HCT116 (cell line): ENCODE measurements at places on chromosomes 5 and 9.
A peak's percentile ranks its signal among the peaks of the same experiment; 100 is the strongest.

DNA sequence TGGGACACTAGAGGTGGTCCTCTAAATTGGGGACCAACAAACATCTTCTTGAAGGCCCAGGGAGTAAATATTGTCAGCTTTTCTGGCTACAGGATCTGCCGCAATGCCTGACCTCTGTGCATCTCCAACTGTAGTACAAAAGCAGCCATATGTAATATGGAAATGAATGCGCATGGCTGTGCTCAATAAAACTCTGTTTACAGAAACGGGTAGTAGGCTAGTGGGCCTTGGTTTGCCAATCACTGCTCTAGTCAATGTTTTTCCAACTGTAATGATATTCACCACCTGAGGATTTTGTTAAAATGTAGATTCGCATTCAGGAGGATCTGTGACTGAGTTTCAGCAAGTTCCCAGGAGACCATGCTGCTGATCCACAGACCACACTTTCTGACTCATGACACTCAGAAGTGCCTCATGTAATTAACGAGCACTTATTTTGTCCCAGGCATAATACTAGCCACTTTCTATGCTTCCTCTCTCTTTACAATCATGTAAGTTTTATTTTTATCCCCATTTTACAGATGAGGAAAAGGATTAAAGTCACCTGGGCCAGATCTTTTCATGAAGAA lies 96.9 kb downstream of the MED27 start:
- no peaks in the 10 kb centered on the region for H3K4me1 ChIP-seq
- H3K36me3 ChIP-seq: no peaks in the 10 kb centered on the region
- DNase-seq: no peak
- H3K27me3 ChIP-seq: no peaks in the 10 kb centered on the region
- H3K27ac ChIP-seq: no peak overlapping the region

DNA sequence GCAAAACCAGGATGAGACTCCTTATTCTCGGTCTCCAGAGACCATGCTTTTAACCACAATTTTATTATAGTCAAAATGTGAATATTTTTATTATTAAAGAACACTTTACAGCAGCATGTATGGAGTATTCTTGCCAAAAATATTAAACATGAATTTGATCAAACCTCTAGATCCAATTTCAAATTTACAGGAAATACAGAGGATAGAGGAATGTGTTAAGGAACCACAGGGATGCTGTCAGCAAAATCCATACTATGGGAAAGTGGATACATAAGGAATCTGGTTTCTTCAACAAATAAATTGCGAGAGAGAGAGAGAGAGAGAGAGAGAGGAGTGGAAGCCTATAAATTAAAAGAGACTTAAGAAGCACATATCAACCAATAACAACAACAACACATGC lies 348.2 kb upstream of the NUDT12 start:
- no peak overlapping the region for H3K4me3 ChIP-seq
- H3K27ac ChIP-seq: no peak overlapping the region
- no peak for DNase-seq
- no peaks in the 10 kb centered on the region for H3K27me3 ChIP-seq
- H3K36me3 ChIP-seq: no peaks in the 10 kb centered on the region

DNA sequence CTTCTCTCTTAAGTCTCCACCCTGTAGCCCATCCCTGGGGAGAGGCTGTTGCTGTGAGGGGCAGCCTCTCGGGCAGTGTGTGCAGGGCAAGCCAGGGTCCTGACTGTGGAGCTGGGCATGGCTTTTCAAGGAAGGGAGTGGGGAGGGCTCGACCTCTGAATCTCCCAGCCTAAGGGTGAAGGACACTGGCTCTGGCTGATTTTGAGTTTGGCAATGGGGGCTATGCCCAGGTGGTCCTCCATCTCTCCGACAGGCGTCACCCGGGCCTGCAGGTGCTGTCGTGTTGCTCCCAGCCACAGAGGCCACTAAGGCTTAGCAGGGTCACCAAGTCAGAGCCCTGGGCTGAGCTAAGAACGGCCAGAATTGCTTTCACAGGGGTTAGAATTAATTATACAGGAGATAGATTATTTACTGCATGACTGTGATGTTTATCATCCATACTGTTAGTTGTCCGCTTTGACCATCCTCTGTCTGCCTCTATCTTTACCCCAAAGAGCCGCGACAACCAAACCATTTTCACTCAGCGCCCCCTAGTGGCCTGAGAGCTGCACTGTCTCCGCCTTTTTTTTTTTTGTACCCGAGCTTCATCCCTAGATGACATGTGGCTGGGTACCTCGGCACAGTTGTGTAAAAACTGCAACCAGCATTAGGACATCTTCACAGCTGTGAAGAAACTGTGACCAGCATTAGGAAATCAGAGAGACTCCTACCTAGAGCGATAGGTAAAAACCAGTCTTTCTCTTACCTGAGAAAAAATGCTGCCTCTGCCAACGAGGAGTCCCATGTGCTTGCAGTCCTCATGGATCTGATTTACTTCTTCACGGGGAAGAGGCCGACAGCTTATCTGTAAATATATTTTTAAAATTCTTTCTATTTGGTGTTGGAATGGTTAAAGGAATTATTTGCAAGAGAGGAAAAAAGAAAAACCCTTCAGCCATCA lies 44.5 kb downstream of the AGXT2 start:
- 0 out of 2 replicates have a peak, but pooled peaks cover 15% of the 10 kb centered on the region for H3K27me3 ChIP-seq
- no peaks in the 10 kb centered on the region; the same call in 1 of the 2 replicates for H3K4me1 ChIP-seq
- H3K4me3 ChIP-seq: no peak overlapping the region
- H3K36me3 ChIP-seq: no peaks in the 10 kb centered on the region
- H3K27ac ChIP-seq: no peak overlapping the region

DNA sequence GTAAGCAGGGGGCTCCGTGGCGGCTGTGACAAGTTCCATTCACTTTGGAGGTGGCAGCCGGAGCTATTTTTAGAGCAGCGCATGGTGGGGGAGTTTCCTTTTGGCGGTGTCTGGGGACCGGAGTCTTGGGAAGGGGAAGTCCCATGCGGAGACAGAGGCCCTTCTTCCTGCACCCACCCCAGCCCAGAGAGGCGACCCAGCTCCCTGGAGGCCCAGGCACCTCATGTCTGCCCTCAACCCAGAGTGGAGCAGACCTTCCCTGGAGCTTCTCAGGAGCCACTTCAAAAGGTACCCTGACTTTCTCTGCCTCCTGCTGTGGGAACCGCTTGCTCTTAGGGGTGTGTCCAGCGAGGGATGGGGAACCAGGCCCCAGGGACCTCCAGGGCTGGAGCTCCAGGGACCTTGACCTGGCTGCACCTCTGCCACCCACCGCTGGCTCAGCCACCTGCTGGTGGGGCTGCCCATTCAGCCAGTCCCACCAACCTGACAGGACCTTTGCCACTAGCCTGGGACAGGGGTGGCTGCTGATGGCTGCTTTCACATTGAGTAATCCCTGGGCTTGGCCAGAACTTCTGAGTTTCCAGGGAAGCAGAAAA lies 34.1 kb downstream of the NEK6 start:
- H3K4me3 ChIP-seq: no peak overlapping the region
- H3K36me3 ChIP-seq: no peaks in the 10 kb centered on the region
- H3K4me1 ChIP-seq: peaks cover 73% of the 10 kb centered on the region
- no peaks in the 10 kb centered on the region for H3K27me3 ChIP-seq

DNA sequence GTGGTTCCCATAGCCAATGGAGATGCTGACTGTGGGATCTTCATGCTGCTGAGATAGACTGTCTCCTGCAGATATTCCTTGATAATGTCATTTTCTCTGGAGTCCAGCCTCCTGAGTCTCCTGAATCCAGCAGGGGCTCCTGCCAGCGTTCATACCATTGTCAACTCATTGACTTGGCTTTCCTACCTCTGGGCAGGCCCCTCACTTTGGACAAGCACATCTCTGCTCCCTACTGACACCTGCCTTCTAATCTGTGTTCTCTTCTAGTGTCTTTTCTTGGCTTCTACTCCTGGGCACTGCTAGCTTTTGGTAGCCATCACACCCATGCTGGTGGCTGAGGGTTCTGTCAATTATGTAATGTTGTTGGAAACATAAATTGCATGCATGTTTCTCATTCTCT lies 138.0 kb downstream of the ADCY2 start:
- H3K27ac ChIP-seq: no peak overlapping the region
- no peak for DNase-seq
- no peak overlapping the region for H3K4me3 ChIP-seq

GRCh38 chr9:79583952-79584654 lies 12.3 kb downstream of the TLE4 start:
- no peaks in the 10 kb centered on the region for H3K36me3 ChIP-seq
- no peak overlapping the region for H3K4me3 ChIP-seq
- no peak for DNase-seq
- no peak overlapping the region for H3K27ac ChIP-seq

GRCh38 chr9:97536480-97536879 lies 35.0 kb downstream of the TMOD1 start:
- 0 out of 2 replicates have a peak, but pooled peaks cover under 1% of the 10 kb centered on the region for H3K4me1 ChIP-seq
- no peak overlapping the region for H3K27ac ChIP-seq
- H3K4me3 ChIP-seq: no peak overlapping the region
- DNase-seq: no peak
- H3K36me3 ChIP-seq: no peaks in the 10 kb centered on the region

GRCh38 chr9:135847833-135848232 lies 59.5 kb downstream of the CAMSAP1 start:
- H3K27ac ChIP-seq: no peak overlapping the region
- no peak overlapping the region for H3K4me3 ChIP-seq
- no peaks in the 10 kb centered on the region for H3K27me3 ChIP-seq
- peaks cover 3% of the 10 kb centered on the region for H3K36me3 ChIP-seq
- H3K4me1 ChIP-seq: peaks cover 15% of the 10 kb centered on the region; the same call in 1 of the 2 replicates

DNA sequence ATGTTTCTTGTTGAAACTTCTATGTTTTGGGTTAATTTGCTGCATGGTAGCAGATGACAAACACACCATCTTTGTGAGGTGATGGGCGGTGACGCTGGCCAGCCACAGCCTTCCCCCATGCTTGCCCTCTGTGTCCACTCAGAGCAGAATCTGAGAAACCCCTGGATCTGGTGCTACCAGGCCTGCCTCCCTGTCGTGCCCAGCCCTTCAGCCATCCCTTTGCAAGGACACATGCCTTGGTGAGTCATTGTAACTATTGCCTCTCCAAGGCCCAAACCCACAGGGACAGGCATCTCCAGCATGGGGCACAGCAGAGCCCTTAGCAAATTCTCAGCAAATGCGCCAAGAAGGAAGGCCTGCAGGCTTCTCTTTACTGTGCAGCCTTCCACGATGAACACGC lies 48.1 kb upstream of the FCN1 start:
- H3K4me1 ChIP-seq: peaks cover 10% of the 10 kb centered on the region
- no peaks in the 10 kb centered on the region for H3K36me3 ChIP-seq
- peaks cover 24% of the 10 kb centered on the region for H3K27me3 ChIP-seq

DNA sequence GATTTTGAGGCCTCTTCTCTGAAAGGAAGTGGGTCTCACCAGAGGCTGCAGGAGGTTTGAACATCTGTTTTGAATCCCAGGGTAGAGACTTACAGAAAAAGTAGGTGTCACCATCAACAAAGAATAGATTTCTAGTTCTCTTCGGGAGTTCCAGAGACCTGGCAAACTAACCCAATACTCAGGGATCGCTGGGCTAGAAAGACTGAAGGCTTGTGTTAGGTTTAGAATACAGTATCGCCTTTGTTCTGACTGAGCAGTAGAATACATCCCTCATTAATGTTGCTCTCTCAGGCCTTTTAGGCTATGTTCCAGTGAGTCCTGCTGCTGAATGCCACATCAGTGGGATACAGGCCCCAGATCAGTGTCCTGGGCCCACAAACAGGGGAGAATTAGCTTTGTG lies 27.2 kb downstream of the RUSC2 start:
- no peaks in the 10 kb centered on the region for H3K36me3 ChIP-seq
- H3K4me1 ChIP-seq: peaks cover 78% of the 10 kb centered on the region
- peak overlapping the region; percentile 54; the same call in 1 of the 2 replicates for H3K27ac ChIP-seq
- DNase-seq: no peak
- no peak overlapping the region for H3K4me3 ChIP-seq
- no peaks in the 10 kb centered on the region for H3K27me3 ChIP-seq

GRCh38 chr5:72234265-72234700 lies 85.8 kb downstream of the MRPS27 start:
- no peaks in the 10 kb centered on the region for H3K36me3 ChIP-seq
- H3K27me3 ChIP-seq: no peaks in the 10 kb centered on the region
- H3K4me3 ChIP-seq: no peak overlapping the region

DNA sequence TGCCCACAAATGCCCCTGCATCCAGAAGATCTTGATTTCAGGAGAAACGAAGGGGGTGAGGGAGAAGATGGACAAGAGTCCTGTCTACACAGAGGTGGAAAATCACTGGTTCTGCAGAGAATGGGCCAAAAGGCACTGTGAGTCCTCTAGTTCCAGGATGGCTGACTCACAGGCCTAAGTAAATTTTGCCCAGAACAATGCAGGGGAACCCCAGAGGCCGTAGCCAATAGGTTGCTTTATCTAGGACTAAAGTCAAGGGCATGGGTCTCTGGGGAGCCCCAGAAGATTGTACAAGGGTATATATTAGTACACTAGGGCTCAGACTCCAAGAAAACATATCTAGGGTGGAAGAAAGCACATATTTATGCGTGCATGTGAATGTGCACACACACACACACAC lies 98.0 kb downstream of the SLIT3 start:
- 0 out of 2 replicates have a peak, but pooled peaks cover 2% of the 10 kb centered on the region for H3K27me3 ChIP-seq
- H3K4me1 ChIP-seq: no peaks in the 10 kb centered on the region
- no peak overlapping the region for H3K27ac ChIP-seq
- no peaks in the 10 kb centered on the region for H3K36me3 ChIP-seq

- DNase-seq: no peak
- no peaks in the 10 kb centered on the region for H3K27me3 ChIP-seq
- no peak overlapping the region for H3K4me3 ChIP-seq
- H3K36me3 ChIP-seq: no peaks in the 10 kb centered on the region
Measured at GRCh38 chr9:33220681-33221567, 19.0 kb upstream of the SPINK4 start.

DNA sequence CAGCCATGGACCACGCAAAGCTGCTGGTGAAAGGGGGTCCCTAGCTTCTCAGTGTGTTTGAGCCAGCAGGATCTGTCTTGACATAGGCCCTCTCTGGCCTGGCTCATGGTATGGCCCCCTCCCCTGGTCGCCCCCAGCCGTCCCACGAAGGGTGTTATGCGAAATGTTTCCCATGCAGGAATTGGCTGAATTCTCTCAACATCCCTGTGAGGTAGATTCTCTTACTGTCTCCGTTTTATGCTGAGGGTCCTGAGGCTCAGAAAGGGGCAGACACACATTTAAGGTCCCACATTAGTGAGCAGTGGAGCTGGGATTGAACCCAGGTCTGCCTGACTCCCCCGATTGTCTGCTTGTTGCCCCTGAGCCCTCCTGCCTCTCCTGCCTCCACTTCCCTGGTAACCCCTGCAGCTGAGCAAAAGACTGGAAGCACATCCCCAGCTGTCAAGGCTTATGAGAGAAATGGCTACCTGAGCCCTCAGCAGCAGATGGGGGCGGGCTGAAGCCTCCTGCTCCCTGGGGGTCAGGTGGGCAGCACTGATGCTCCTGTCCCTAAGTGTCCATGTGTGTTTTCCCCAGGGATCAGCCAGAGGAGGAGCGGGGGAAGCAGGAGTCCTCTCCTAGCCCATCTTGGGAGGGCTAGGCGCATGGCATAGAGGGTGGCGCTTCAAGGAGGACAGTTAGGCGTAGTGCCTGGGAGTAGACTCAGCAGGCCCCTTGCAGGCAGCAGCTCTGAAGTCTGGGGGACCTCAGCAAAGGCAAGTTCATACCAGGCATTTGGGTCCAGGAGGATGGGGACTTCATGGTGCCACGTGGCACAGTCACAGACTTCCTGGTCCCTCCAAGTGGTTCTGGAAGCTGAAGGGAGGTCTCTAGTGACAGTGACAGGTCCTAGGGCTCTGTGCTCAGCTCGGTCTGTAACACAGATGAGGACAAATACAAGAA lies 49.0 kb upstream of the GARNL3 start:
- no peak overlapping the region for H3K27ac ChIP-seq
- H3K36me3 ChIP-seq: no peaks in the 10 kb centered on the region
- H3K4me1 ChIP-seq: no peaks in the 10 kb centered on the region
- H3K27me3 ChIP-seq: no peaks in the 10 kb centered on the region
- no peak for DNase-seq
